NCI-H446 (cell line): ENCODE measurements at places on chromosomes 11 and 22.

- peak; percentile 12 for DNase-seq
These were observed 17.3 kb downstream of the PGM2L1 start for GRCh38 chr11:74380746-74381439.

GRCh38 chr22:38284042-38284402 is 11.2 kb upstream of the TMEM184B start:
- DNase-seq, result no peak

DNA sequence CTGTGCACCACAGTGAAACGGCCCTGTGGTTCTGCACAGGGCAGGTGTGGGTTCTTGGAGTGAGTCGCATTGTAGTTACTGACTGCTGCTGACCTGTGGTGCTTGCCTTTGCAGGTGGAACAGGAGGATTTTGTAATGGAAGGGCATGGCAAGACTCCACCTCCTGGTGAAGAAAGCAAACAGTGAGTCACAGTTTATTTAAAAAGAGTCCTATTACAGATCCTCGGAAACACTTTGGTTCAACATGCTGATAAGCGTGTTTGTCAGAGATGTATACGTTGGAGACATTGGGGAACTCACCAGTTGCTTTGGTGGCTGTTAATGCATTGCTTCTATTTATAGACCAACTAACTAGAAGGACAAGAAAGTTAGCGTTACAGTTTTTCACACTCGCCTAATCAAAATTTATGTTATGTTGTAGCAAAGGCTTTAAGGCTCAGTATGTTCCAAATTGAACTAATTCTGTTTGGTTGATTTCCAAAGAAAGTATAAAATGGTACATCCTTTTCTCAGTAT is 21.7 kb upstream of the TNRC6B start:
- DNase-seq, result no peak

- DNase-seq, result no peak
These were observed 17.6 kb upstream of the MGAT3 start for GRCh38 chr22:39439170-39439569.

DNA sequence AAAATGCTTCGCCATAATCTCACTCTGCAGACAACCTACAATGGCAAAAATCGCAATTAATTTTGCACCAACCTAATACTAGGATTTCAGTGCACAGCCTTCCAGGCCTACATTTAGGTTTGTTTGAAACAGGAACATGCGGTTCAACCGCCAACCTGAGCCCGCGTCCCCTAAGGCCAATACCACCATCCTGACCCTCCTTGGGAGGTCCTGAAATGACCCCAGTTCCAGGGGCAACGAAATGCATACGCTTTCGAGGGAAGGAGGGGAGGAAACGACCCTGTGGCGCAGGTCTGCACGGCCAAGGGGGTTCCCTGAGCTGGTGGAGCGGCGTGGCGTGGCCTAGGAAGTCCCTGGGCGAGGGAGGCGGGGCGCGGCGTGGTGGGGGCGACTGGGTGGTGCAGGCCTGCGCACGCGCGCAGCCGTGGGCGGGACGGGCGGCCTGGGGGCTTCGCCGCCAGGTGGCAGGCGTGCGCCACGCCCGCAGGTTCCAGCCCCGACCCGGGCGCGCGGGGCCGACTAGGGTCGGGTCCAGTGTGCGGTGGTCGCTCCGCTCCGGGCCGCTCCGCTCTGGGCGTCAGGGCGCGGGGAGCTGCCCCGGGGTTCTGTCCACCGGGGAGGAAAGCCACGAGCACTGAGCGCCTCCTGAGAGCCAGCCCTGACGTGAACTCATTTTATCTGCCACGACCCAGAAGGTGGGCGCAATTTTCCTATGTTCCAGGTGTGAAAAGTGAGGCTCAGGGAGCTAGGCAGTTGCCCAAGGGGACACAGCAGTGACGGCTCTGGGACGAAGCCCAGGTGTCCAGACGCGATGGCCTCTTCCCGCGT is 94.1 kb downstream of the SWAP70 start:
- DNase-seq, result peak; percentile 87

- DNase-seq, result no peak
These were observed 8.3 kb downstream of the FXYD2 start for GRCh38 chr11:117816151-117816741.

DNA sequence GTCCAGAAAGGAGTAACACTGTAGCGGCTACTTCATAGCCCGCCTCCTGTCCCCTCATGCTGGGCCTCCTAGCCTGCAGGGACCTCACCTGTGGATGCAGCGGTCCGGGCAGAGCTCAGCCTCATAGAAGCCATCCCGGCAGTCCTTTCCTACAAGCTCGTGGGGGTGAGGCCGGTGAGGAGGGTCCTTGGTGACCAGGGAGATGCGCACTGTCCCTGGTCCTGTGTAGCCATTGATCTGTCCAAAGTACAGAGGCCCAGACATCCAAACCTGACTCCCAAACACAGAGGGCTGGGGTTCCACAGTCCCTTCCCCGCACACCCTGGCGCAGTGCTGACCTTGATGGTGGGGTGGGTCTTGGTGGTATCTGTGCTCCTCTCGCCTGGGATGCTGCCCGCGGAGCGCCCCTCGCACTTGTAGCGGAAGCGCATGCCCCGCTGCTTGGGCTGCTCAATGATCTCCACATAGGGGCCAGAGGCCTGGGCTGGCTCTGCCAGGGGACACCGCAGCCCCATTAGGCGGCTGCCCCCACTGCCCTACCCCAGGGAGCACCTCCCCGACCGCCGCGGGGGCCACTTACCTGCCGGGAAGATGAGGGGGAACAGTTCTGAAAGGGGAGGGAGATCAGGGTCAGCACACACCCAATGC is 993 bp downstream of the RELA start:
- no peak for DNase-seq

GRCh38 chr11:68044898-68045351 is 6.1 kb downstream of the TCIRG1 start:
- no peak for DNase-seq

DNA sequence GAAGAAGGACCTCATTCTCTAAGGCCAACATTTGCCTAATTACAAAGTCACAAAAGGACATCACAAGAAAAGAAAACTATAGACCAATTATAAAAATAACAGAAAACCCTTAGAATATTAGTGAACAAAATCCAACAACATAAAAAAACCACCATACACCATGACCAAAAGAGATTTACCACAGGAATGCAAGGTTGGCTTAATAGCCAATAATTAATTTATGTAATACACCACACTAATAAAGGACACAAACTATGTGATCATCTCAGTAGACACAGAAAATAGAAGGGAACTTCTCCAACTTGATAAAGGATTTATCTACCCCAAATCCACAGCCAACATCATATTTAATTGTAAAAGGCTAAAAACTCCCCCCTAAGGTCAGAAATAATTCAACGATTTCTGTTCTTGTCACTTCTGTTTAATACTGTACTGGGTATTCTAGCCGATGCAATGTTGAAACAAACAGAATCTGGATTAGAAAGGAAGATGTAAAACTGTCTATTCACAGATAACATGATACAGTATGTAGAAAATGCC is 24.9 kb downstream of the CLTCL1 start:
- no peak for DNase-seq

GRCh38 chr11:64474680-64475079 is 115.7 kb downstream of the RPS6KA4 start:
- DNase-seq, result no peak

DNA sequence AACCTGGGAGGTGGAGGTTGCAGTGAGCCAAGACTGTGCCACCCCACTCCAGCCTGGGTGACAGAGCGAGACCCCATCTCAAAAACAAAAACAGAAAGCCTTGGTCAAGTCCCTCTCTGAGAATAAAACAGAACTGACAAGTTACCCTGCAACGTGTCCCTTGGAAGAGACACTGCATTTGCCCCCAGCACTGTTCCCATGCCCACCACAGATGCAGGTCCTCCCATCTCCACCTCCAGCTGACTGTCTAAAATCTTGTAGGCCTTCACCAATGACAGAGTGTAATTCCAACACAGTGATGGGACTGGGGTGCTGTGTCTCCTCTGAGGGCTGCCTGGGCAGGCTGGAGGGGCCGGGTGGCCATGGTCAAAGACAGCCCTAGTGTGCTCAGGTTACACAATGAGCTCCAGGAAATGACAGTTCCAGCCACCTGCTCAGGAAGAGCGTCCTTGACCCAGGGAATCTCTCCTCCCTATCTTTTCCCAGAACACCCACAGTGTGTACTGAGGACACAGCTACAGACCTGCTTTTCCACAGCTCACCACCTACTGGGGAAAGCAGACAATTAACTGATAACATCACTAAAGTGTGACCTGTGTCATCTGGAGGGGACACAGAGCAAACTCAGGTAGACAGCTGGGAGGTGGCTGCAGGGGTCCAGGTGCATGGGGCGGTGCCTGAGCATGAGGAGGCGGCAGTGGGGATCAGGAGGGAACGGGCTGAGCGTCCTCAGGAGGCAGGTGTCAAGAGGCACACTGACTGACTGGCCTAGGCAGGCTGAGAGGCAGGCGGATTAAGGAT is 56.4 kb downstream of the ARFGAP3 start:
- DNase-seq, result no peak

DNA sequence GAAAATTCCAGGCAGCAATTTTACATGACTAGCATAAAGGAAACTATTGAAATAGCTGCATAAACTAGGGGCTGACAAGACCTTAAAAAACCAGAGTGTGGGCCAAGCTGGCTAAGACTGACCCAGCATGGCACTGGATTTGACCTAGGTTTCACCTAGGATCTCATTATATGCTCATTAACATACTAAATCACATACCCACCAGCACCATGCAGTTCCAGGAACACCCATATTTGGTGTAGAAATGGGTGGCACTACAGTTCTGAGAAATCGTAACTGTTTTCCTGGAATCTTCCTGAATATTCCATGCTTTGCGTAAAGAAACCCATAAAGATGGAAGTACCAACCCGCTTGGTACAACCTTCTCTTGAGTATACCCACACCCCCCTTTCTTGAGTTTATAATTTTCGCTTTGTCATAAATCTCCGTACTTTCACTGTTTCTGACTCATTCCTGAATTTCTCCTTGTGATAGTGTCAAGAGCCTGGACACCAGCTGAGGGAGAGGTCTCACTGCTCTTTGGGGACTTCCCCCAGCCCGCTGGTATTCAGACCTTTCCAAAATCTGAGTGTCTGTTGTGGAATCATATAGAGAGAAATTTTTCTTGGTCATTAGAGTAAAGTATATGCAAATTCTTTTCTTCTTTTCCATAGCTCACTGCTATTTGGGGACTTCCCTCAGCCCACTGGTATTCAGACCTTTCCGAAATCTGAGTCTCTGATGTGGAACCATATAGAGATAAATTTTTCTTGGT is 55.1 kb downstream of the MTMR3 start:
- DNase-seq, result no peak

DNA sequence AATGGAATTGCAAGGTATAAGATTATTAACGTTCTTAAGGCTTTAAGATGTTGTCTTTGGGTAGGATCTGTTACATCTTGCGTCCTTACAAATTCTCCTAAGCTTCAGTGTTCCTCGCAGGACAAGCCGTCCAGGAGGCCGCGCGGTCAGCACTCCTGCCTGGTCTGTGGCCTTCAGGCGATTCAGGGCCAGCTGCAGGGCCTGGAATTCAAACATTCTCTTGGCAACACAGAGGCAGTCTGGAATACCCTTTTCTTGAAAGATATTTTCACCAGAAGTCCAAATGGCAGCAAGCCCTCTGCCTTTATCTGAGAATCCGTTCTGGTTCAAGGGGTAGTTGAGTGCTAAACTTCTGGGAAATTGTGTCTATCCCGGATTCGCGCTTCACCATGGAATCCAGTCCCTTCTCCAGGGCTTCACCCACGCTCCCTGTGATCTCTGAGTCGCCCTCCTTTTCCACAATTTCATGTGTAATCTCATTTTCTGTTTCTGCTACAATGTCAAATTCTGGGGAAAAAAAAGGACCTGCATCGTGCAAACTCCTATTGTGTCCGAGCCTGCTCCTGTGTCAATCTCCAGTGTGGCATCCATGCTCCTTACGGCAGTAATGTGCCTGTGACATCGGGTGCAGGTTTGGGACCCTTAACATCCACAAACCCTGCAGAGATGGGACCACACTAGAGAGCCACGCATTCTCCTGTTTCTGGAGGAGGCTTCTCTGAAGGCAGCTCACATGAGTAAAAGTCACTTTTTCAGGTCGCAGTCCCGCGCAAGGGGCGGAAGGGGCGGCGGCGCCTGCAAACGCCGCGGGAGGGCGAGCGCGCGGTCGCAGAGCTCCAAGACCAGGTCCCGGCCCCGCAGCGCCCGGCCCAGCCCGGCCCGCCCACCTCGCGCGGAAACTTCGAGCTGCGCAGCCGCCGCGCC is 25.4 kb upstream of the SORL1 start:
- DNase-seq, result no peak

DNA sequence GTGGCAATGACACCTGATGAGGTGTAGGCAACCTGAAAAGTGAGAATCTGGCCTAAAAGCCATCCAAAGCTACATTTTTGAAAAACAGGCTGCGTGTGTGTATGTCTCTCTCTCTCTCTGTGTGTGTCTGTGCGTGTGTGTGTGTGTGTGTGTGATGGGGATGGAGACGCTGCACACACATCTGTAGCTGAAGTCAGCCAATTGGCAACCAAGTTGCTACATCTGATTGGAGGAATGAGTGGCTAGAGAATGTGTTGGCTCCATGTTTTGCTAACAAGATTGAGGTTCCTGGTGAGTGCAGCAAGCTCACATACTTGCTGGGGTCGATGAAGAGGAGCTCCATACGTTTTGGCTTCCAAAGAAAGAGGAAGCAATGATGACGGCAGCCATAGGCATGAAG is 311.4 kb upstream of the NCAM1 start:
- no peak for DNase-seq

GRCh38 chr11:62671608-62672389 is at the start of the genes LBHD1 and UQCC3:
TSS of gene LBHD1 (minus strand) at chr11:62672267. CDS start at chr11:62670031, 2,236 bp downstream.
TSS of gene UQCC3 (plus strand) at chr11:62671673. CDS start at chr11:62671746, 73 bp downstream.
- DNase-seq, result peak; percentile 69

DNA sequence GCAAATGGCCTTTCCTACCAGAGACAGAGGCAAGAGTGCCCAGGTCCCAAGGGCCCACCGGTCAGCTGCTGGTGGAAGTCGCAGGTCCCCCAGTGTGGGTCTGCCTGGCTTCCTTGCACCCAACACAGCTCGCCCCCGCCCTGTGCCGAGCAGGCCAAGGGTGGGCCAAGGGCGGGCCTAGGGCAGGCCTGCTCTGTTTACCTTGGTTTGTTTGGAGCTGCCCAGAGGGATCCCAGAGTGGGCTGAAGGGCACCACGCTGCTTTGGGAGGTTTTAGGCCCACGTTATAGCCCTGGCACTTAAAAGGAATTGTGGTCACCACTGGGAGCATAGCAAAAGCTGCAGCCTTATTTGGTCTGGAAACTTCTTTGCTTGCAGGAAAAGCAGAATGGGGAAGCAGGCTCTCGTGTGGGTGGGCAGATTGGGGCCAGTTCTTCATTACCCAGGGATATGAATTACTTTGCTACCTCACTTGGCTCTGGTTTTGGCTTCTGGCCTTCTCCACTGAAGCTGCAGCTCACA is 38.0 kb downstream of the MRGPRD start:
- no peak for DNase-seq

GRCh38 chr22:22548317-22548716 is 10.7 kb downstream of the PRAME start:
- no peak for DNase-seq

GRCh38 chr22:25090225-25090890 is 109.3 kb upstream of the CRYBB3 start:
- no peak for DNase-seq
